ENCODE measurements at places on chromosomes 13 and 19.

GRCh38 chr13:73876323-73876722 lies 257.9 kb downstream of the KLF12 start:
- no peak for DNase-seq

GRCh38 chr13:42275098-42275471 lies 3.1 kb downstream of the AKAP11 start:
- DNase-seq = peak; percentile 71

- DNase-seq = no peak
Observed at GRCh38 chr19:29411113-29411581, 114.6 kb upstream of the VSTM2B start.

- DNase-seq = peak; percentile 24
Observed at GRCh38 chr13:21060338-21061028, 903 bp downstream of the LATS2 start.

DNA sequence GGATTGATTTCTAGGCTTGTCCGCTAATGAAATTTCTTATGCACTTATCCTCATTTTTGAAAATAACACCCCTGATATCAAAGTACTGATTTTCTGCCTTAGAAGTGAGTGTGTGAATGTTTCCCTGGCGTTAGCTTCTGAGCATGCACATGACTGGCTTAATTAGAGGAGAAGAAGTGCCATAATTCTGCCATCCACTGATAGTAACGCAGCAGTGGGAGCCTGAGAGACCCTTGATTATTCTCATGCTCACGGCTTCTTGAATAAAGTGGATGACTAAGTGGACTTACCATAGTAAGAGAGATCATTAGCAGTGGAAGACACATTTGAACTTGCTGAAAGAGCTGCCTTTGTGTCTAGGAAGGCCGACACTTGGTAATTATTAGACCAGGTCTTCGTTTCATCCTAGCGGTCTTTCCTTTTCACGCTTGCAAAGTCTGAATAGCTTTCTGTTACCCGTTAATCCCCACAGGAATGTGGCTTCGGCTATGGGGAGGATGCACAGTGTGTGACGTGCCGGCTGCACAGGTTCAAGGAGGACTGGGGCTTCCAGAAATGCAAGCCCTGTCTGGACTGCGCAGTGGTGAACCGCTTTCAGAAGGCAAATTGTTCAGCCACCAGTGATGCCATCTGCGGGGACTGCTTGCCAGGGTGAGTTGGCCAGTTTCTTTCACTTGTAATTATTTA lies 45.3 kb downstream of the TNFRSF19 start:
- DNase-seq = no peak

- no peak for DNase-seq
Observed at GRCh38 chr19:4728871-4729270, 5.2 kb upstream of the DPP9 start.

DNA sequence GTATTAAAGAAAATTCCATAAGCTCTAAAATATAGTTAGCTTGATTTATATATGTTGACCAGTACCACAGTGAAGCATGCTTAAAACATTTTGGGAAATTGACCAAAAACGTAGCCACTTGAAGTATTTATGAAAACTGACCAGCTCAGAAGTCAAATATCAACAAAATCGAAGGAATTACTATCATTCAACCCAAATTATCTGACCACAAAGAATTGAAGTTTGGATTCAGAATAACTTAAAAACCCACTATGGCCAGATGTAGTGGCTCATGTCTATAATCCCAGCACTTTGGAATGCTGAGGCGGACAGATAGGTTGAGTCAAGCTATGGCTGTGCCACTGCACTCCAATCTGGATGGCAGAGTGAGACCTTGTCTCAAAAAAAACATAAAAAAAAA lies 31.9 kb downstream of the GPALPP1 start:
- DNase-seq = no peak

- DNase-seq = no peak
Observed at GRCh38 chr19:54128796-54129616, 8.6 kb upstream of the CNOT3 start.

DNA sequence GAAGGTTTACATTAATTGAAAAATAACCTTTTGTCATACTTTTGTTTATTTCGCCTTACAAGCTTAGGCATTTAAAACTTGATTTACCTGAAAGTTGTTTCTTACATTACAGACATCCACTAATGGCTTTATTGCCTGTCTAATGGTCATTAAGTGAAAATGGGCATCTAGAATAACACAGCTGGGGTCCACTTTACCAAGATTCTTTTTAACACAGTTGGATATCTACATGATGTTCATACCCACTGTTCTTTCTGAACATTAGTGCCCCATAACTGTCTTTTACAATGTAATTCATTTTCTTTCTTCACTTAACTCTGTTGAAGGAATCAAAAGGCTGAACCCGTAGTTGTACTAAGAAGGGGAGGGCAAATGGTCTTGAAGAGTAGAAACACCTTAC lies 19.8 kb upstream of the KLHL1 start:
- no peak for DNase-seq

- no peak for DNase-seq
Observed at GRCh38 chr13:25295228-25295627, 6.2 kb upstream of the NUP58 start.

GRCh38 chr13:50404116-50404515 lies 388.9 kb downstream of the KCNRG start:
- no peak for DNase-seq

DNA sequence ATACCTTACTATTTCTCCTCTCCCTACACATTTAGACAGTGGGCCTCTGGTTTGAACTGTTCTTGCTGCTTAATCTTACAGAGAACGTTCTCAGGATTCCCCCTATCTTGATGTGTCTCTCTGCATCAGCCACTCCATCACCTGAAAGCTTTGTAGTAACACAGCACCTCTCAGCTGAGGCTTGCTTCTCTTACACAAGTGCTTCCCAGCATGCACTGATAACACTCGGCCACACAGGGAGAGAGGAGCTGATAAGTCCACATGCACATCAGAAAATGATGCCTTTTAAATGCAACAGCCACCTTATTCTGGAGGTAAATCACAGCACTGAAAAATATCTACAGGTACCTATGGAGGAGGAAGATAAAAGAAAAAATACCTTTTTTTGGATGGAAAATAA lies 192.2 kb upstream of the TSHZ3 start:
- DNase-seq = no peak

DNA sequence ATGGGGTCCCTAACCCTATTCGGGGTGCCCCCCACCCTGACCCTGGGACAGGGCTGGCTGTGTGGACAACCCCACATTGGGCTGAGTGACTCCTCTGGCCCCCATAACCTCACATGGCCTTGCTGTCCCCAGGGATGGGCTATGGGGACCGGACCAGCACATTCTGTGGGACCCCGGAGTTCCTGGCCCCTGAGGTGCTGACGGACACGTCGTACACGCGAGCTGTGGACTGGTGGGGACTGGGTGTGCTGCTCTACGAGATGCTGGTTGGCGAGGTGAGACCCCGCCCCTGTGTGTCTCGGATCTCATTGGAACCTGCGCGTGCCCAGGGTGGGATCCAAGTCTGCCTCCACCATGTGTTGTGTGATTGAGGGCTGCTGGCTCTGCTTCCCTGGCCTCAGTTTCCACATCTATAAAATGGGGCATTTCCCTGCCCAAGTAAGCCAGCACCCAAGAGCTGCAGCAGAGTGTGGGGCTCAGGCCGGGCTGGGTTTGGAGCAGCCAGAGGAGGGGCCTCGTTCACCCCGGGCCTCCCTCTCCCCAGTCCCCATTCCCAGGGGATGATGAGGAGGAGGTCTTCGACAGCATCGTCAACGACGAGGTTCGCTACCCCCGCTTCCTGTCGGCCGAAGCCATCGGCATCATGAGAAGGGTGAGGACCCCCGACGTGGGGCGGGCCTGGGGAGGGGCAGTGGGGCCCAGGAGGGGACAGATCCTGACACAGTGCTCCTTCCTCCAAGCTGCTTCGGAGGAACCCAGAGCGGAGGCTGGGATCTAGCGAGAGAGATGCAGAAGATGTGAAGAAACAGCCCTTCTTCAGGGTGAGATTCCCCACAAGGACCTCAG lies 4.9 kb downstream of the PTGER1 start:
- no peak for DNase-seq

- DNase-seq = no peak
Observed at GRCh38 chr13:86862137-86862536, 809.0 kb upstream of the SLITRK5 start.

GRCh38 chr19:32866061-32866460 lies 3.5 kb downstream of the SLC7A9 start:
- no peak for DNase-seq

DNA sequence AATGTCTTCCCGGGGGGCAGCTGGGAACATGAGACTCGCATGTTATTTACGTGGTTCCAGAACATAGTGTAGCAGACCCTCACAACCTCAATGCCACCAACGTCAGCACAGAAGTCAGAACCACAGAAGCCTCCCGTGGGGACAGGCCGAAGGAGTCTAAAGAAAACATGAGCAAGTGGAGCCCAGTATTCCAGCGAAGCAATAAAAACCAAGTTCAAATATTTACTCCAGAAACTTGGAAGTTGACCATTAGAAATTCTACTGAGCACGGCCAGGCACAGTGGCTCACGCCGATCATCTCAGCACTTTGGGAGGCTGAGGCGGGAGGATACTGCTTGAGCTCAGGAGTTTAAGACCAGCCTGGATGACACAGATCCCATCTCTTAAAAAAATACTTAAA lies 17.9 kb upstream of the ATP8B3 start:
- no peak for DNase-seq

DNA sequence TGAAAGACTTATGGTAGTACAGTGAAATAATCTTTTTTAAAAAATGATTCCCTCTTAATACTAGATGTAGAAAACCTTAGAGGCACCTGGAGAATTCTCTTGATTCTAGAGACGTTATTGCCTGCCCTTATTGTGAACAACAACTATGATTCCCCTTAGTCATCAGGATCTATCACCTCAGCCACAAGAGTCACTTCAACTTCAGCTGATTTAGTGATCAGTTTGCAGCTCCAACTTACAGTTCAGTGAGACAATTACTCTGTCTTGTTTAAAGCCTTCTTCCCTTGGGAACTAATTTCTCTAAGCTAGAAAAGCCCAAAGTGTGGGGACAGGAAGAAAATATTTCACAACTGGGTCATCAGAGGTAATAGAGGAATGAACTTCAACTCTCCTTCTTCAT lies 254.3 kb upstream of the SLITRK1 start:
- DNase-seq = no peak

GRCh38 chr19:5240011-5240410 lies 100.6 kb downstream of the PTPRS start:
- DNase-seq = no peak

DNA sequence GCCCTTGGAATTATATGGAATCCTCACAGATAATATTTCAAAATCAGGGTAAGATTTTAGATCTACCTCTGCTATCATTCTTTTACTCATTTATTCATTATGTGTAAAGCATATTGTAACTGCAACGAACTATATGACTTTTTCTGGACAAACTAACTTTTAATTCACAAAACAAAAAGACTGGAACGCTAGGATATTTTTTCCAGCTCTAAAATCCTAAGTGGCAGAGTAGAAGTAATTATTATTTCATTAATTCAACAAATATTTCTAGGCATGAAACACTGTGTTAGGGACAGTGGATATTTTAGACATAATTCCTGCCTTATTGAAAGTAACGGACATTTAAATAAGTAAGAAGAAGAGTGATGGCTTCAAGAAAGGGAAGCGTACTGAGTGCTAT lies 26.9 kb upstream of the SOX21 start:
- no peak for DNase-seq

GRCh38 chr19:18007044-18007916 lies 690 bp upstream of the ARRDC2 start:
- DNase-seq = peak; percentile 85

- DNase-seq = no peak
Observed at GRCh38 chr19:17577457-17578097, 22.1 kb downstream of the COLGALT1 start.

- DNase-seq = peak; percentile 62
Observed at GRCh38 chr19:34336781-34337271, 28.2 kb upstream of the GPI start.

DNA sequence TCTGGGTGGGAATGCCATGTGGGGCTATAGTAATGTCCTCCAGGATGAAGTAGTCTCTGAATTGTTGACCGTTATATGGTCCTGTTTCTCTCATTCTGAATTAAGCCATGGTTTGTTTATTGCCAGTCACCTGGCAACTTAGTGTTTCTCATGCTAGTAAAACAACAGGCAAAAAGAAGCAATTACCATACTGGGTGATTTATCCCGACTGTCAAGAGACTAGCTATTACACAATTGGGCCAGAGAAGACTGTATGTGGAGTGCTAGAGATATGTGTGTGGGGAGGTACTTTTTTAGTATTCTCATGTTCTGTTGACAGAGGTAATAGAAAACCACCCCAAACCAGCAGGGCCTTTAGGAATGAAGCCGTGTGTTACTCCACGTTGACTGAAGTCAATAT lies 258.2 kb downstream of the TDRD3 start:
- no peak for DNase-seq

- no peak for DNase-seq
Observed at GRCh38 chr19:17286752-17287151, 5.1 kb downstream of the ANKLE1 start.

DNA sequence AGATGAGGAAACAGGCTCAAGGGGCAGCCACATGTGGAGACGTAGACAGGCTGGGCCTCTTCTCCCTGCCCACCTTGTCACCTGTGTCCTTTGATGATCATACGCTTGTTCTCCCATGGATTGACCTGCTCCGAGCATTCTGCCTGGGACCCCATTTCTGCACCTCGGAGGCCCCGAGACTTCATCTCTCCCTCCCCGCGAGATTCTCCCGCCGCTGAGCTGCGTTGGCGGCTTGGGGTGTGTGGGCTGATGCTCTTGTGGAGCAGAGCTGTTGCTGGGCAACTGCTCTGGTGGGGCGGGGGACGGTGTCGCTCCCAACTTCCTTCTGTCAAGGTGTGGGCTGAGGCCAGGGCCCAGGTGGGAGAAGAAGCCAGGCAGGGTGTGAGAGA lies 22.1 kb downstream of the MAST3 start:
- DNase-seq = no peak

DNA sequence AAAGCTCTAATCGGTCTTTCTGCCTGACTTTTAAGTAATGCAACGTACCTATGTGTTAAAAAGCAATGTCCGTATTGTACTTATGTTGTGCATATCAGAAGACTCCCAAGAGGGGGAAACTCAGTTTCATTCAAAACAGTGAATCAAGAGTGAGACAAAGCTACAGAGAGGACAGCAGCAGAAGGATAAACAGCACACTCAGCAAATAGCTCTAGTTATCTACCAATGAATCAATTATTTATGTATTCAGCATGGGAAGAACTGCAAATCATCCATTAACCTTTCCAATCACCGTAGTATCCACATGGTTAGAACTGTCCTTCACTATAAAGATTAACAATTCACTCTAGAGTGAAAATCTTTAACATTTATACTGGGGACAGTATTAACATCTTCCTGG lies 36.7 kb upstream of the SOHLH2 start:
- DNase-seq = no peak

- DNase-seq = no peak
Observed at GRCh38 chr13:30731361-30732045, 3.8 kb upstream of the ALOX5AP start.

GRCh38 chr13:23701636-23702035 lies 131.4 kb downstream of the TNFRSF19 start:
- DNase-seq = no peak

Data from KBM-7 (cell line).